Stimulated activated CD4-positive, alpha-beta T cell treated with anti-CD3 and anti-CD28 coated beads, Interleukin-2, amount 100 ng/mL, for 48 hours (primary cell): ENCODE measurements at places on chromosomes 12 and 14.

DNA sequence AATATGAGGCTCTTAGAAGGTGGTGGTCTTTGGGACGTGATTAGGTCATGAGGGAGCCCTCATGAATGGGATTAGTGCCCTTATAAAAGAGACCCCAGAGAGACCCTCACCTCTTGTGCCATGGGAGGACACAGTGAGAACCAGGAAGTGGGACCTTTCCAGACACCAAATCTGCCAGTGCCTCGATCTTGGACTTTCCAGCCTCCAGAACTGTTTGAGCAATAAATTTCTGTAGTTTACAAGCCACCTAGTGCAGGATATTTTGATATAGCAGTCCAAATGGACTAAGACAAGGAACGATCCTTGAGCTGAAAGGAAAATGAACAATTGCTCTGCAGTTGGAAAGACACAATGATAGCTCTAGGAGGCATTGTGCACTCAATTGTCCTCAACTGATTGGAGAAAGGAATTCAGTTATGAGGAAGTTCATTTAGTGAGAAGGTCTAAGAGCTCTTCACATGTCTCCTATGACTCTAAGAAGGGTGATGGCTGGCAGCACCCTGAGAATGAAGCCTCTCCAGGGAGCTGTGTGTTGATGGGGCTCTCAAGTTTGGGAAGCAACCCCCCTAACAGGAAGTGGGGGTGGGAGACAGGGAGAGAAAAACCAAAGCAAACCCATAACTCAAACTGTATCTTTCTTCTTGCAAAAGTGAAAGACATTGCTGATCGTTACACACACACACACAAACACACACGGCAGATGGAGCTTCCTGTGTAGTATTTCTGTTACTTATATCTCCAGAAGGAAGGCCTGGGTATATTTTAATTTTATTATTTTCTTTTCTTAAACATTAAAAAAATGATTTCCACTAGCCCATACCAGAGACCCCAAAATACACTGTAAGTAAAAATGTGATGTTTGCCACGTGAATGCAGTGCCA lies 21.0 kb downstream of the CHST11 start:
- DNase-seq, result no peak

- no peak for DNase-seq
Observed at GRCh38 chr14:94176808-94177207, 2.7 kb downstream of the PPP4R4 start.

- DNase-seq, result no peak
Observed at GRCh38 chr14:70268760-70269159, 80.0 kb upstream of the SLC8A3 start.

DNA sequence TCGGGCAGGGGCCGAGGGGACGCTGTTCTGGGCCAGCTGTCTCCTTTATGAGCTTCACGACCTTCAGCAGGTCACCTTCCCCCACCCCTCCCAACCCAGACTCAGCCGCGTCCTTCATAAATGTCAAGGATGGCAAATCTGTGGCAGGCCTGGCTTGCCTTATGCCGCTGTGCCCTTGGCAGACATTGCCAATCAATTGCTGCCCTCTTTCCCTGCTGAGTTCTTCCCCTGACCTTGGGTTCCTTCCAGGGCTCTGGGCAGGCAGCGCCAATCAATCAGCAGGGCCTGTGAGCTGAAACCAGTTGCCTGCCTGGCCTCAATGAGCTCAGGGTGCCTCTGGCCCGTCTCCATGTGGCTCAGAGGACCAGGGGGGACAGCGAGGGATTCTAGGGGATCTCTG lies 7.7 kb downstream of the FAM222A start:
- no peak for DNase-seq

DNA sequence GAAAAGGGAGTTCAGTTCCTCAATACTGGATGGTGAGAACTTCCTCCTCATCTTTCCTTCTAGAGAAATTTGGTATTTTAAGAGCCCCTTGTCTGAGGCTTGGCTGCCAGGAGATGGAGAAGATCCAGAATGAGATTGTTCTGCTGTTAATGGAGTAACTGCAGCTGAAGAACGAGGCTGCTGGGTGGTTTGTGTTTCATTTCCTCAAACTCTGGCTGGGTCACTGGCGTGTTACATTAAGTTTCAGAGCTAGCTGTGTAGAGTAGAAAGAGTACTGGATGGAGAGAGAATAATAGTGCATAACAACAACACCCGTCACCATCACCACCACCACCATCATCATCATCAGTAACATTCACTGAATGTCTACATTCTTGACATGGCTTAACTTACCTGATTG lies 325.0 kb upstream of the TBX3 start:
- no peak for DNase-seq

DNA sequence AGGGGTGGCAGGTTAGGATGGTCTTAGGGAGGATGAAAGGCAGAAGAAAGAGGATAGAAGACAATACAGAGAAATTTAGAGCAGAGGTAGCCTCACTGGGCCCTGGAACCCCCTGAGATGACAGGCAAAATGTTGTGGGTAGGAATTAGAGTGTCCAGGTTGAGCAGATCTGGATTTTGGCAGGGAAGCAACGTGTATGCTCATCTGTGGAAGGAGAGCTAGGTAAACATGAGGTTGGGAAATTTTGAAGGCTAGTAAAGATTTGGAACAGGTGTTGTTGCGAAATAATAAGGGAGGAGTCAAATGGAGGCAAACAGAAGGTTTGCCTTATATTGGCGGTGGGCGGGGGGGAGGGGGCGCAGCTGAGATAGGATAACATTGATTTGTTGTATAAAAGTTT lies 5.3 kb downstream of the HSD17B6 start:
- DNase-seq, result no peak

DNA sequence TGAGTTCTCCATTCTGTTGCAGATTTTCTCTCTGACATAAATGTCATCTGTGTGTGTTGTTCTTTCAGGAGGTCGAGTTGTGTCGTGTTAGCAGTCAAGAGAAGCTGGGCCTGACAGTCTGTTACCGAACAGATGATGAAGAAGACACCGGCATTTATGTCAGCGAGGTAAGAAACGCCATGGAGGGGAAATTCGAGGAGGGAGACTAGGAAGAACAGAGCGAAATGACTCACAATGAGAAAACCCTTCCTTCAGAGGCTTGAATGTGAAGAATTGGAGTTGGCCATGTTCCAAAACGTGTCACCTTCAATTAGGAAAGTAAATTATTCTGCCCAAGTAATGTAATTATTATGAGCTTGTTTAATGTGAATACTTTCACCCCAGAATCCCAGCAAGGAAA lies 364.5 kb downstream of the PDZRN4 start:
- no peak for DNase-seq

DNA sequence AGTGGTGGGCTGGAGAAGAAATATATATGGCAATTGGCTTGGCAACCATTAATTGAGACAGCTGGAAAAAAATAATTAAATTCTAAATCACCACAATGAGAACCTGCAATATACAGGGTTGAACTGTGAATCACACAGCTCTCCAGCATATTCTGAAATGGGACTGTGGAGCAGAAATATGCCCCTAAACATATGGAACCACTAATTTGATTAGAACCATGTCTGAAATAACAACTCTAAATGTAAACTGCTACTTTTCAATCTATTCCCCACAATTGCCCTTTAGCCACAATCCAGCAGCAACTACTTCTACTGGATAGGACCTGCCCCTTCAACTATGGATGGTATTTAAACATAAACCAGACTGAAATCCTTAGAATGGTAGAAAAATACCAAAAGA lies 330.4 kb downstream of the TRHDE start:
- DNase-seq, result no peak

- no peak for DNase-seq
Observed at GRCh38 chr12:28088566-28089272, 101.5 kb upstream of the CCDC91 start.

DNA sequence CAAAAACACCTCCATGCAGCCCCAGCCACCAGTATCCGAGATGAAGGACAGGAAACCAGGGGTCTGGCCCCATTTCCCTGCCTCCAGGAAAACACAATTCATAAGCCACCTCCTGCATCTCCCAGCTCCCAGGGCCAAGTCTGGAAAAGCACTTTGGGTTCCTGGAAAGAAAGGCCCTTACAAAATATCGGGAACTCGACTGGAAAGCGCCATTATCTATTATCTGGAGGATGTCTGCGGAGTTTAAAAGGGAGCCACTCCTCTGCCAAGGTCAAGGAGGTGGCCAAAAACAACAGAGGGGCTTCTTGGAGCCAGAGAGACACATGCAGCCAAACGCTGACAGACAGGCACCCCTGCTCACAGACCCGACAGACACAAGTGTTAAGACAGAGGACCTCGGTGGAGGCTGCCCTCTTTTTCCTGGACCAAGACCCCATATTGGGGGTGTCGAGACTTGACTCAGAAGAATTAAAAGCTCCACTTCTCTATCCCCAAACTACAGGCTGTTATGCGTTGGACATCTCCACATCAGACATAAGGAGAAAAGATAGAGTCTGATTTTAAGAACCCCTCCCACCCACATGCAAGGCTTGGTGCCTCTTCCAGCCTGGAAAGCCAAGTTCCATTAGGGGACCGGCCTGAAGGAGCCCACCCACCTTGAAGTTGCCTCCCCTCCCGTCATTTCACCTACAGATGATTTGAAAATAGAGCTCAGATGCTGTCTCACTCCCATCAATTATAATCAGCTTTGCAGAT lies 9.6 kb downstream of the ACTN1 start:
- no peak for DNase-seq

- no peak for DNase-seq
Observed at GRCh38 chr14:78104160-78104559, 66.0 kb upstream of the NRXN3 start.

DNA sequence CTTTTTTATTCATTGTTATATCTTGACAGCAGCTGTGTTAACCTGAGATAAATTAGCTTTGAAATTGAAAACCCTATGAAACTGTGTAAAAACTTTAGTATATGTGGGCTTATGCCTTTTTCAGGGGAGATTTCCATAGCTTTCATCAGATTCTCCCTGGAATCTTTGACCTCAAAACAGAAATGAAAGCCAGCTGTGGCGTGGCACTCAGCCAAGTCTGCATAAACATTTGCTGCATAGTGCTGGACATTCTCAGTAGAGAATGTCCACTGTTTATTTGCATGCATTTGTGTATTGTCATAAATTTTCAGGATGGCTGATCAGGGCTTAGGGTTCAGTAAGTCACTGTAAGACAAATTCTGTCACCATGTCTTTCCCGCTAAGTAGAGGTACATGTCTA lies 115.3 kb upstream of the NAP1L1 start:
- no peak for DNase-seq

- DNase-seq, result no peak
Observed at GRCh38 chr12:6934110-6934509, 6.4 kb downstream of the ATN1 start.

DNA sequence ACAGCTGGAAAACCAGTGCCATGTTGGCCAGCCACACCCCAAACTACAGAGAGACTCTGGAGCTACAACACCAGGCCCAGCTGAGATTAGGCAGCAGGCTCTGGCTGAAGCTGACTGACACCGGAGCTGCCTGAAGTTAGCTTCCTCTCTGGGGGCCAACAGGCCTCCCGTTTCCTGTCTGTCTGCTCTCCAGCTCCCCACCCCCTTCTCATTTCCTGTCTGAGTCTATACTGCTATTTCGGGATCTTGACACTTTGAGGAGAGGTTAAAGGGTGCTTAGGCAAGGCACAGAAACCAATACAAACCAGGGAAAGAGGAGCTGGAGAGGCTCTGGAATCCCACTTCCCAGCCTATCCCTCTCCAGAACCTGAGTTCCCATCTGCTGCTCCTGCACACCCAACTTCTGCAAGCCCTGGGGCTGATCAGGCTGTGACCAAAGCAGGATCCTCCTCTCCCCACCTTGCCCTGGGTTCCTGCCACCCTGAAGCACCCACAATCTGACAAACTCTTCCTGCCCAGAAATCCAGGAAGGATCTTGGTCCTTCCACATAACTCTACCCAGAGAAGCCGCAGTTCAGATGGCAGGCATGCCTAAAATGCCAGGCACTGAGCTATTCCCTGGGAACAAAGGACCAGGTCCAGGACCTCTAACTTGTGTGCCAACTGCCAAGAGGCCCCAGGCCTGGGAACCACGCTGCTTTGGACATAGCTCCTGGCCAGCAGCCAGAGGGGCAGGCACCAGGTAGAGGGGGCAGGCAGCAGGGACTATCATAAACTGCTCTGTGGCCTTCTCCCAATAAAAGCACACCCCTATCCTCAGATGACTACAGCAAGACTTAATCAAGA lies 39.9 kb downstream of the PRPF40B start:
- DNase-seq, result peak; percentile 50

- no peak for DNase-seq
Observed at GRCh38 chr14:76950055-76951020, 78.2 kb downstream of the IRF2BPL start.

GRCh38 chr12:125519026-125519651 lies 453.9 kb downstream of the AACS start:
- DNase-seq, result no peak

DNA sequence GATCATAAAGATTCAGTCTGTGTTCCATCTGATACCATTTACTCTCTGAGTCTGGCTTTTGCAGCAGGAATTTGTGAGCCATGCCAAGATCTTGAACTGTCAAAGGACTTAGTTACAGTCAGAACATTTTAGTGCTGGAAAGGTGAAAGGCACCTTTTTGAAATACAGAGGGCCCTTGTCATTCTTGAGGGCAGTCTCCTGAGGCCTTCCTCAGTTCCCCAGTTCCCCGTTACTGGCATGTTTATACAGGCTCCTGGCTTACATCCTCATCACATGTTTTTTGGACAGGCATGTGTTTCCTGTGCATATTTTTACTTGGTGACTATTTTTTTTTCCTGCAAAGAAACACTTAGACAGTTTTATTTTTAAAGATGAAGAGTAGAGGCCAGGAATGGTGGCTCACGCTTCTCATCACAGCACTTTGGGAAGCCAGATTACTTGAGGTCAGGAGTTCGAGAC lies 21.0 kb downstream of the CFAP54 start:
- no peak for DNase-seq

DNA sequence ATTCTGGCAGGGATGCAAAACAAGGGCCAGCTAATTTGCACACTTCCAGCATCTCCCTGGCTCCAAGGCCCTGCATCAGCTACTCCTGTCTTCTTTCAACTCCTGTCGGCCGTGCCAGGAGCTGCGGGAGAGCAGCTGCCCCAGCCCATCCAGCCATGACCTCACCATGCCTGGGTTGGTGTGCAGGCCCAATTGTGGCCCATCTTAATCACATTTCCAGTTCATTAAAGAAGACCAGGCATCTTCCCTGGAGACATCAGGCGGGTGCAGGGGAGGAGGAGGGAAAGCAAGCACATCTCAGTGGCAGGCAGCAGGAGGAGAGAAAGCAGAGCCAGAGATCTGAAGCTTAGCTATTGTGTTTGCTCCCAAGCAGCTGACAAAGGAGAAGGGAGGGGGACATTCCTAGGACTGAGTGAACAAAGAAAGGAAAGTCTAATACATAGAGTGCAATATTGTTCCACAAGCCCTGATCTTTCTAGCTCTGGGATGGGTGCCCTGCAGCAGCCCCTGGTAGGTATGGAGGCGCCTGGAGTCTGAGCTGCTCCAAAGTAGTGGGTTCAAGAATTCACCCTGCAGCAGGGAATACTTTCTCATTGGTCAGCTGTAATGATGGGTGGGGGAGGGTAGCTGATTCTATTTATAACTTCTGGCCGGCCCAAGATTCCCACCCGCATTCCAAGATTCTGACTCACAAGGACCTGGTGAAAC lies 40.1 kb downstream of the VWF start:
- DNase-seq, result no peak

- no peak for DNase-seq
Observed at GRCh38 chr14:83163016-83163415, 1629.4 kb upstream of the SEL1L start.
